ENCODE measurements at places on chromosomes 16 and 17.
A peak's percentile ranks its signal among the peaks of the same experiment; 100 is the strongest.

- DNase-seq = no peak
These were observed 67.7 kb downstream of the ZDHHC7 start for GRCh38 chr16:84943620-84944019.

GRCh38 chr17:17216776-17217175 lies 10.6 kb upstream of the PLD6 start:
- no peak for DNase-seq

- no peak for DNase-seq
These were observed 132.8 kb downstream of the SEC14L1 start for GRCh38 chr17:77273397-77274085.

DNA sequence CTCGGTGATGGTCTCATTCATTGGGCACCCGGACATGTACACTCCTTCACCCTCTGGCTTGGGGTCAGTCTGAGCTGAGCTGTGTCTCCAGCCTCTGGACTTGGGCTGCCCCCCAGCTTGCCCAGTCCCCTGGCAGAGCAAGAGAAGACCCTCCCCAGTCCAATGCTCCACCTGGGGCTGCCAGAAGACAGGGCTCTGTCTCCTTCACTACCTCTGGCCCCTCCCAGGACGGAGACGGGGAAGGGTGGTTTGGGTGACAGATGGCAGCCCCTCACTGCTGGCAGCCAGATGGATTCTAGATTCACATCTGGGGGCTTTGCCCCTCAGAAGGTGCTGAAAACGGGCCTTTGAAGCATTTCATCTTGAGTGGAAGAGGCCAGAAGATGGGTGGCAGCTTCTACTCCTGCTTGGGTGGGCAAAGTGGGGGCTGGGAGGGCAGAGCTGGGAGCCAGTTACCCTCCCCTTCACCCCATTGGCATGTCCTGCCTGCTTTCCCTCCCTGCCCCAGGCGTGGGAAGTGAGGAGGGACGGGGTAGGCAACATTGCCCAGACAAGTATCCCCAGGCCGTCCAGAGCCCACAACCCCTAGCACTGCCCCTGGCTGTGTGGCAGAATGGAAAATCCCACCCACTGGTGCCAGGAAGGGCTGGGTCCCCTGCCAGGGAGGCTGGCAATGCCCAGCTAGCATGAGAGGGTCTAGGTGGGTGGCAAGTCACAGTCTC lies 13.9 kb downstream of the NGFR start:
- DNase-seq = no peak

GRCh38 chr17:31101943-31102342 lies 7.2 kb downstream of the NF1 start:
- no peak for DNase-seq

DNA sequence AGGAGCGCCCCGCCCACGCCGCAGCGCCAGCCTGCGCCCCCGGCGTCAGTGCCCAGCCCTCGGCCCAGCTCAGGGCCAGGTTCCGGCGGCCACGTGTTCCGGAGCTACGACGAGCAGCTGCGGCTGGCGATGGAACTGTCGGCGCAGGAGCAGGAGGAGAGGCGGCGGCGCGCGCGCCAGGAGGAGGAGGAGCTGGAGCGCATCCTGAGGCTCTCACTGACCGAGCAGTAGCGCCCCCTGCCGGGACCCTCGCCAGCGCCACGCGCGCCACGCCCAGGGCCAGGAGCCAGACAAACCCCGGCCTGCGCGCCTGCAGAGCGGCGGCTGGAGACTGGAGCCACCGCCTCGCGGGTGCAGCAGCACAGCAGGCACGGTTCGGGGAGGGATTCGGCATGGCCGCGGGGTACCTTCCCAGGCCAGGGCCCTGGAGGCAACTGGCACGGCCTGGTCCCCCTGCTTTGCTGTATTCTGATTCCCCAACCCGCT lies 9.3 kb downstream of the CORO6 start:
- DNase-seq = peak; percentile 90

DNA sequence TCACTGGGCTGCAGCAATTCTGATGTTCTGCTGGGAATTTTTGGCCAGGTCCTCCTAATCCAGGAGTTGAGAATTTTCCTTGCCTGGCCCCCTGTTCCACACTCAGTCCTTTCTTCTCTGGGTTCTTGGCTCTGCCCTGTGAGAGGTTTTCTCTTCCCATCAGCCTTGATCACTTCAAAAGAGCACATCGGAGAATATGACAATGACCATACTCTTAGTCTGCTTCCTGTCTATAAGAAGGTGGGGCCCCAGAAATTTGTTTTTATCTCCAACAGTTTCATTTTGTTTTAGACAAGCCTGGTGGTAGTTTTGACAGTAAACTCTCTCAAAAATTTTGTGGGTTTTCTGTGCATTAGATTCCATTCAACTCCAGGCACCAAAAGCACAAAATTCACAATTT lies 70.7 kb downstream of the C17orf67 start:
- DNase-seq = no peak

DNA sequence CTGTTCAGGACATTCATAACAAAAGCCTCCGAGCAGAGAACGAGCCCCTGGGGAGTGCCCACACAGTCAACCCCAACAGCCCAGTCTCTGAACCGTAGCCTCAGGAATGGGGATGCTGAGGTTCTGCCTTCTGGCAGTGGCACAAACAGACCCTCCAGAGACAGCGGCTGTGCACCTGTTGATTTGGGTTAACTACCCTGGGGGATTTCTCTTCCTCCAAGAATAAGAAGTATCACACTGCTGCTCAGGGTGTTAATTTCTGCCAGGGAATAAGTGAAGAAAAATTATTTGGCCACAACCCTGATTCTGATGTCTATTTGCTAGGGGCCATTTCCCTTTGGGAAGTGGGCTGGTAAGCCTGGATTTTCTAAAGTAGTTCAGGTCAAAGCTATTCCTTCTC lies 51.0 kb upstream of the PIRT start:
- no peak for DNase-seq

DNA sequence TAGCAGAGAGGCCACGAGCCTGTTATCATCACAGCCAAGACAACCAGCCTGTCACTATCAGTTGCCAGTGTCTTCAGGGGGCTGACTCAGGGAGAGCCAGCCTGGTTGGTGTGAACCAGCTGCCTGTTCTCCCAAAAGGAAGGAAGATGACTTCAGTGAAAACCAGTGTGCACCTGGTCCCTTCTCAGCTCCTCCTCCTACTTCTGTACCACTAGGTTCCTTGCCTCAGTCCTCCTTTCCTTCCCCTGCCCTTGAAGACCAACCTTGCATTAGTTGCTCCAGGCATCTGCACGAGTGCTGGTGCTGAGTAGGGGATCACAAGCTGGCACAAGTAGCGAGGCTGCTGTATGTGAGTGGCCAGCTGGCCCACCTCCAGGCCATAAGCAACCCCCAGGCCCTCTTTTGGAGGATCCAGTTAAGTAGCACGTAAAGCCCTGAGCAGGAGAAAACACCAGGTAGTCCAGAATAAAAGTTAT lies 8.5 kb downstream of the TUBG1 start:
- DNase-seq = no peak

GRCh38 chr17:79786930-79787643 lies 9.1 kb downstream of the CBX2 start:
- DNase-seq = no peak

DNA sequence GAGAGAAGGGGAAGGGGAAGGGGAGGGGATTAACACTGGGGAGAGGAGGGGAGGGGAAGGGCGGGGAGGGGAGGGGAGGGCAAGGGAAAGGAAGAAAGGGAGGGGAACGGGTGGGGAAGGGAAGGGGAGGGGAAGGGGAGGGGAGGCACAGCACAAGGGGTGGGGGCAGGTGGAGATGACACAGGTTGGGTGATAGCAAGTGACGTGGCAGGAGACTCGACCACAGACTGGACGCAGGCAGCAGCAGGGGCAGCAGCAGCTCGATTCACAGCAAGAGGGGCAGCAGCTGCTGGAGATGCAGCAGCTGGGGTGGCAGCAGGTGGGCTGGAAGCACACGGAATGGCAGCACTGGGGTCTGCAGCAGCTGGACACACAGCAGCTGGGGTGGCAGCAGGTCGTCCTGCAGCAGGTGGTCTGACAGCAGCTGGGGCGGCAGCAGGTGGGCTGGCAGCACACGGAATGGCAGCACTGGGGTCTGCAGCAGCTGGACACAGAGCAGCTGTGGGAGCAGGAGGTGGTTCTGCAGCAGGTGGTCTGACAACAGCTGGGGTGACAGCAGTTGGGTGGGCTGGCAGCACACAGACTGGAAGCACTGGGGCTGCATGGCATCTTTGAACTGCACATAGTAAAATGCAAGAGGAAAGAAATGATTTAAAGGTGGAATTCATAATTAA lies at the start of gene KRTAP4-16:
Gene KRTAP4-16, minus strand, starts transcription at position 624 of the 674 bp plus-strand sequence. Its CDS starts 0 bp downstream, at position 624.
- no peak for DNase-seq

DNA sequence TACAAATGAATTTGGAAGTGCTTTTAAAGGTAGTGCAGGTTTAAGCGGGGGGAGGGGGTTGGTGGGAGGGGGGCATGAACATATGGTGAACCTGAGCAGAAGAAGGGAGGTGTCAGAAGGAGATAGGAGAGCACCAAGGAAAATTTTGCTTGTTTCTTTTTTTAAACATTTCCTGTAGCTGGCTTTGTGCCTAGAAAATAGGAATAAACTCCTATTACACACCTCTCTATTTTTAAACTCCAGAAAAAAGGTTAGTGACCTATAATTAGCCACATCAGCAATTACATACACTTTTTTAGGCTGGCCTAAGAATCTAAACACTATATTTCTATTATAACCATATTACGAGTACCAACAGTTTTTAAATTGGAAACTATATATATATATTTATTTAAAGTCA lies 159.1 kb downstream of the SKAP1 start:
- no peak for DNase-seq

DNA sequence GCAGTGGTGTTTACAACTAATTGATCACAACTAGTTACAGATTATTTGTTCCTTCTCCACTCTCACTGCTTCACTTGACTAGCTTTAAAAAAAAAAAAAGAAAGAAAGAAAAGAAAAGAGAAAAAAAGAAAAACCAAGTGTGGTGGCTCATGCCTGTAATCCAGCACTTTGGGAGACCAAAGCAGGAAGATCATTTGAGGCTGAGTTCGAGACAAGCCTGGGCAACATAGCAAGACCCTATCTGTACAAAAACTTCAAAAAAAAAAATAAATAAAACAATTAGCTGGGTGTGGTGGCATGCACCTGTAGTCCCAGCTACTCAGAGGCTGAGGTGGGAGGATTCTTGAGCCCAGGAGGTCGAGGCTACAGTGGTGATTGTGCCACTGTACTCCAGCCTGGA lies 4.2 kb downstream of the SNTB2 start:
- DNase-seq = no peak

- DNase-seq = no peak
These were observed 744 bp downstream of the CMIP start for GRCh38 chr16:81445143-81445961.

- DNase-seq = no peak
These were observed 45.7 kb upstream of the CSNK2A2 start for GRCh38 chr16:58243528-58244004.

- no peak for DNase-seq
These were observed 25.6 kb downstream of the MAPK8IP3 start for GRCh38 chr16:1731603-1732002.

GRCh38 chr16:31357324-31358109 lies 2.5 kb downstream of the ITGAX start:
- no peak for DNase-seq

DNA sequence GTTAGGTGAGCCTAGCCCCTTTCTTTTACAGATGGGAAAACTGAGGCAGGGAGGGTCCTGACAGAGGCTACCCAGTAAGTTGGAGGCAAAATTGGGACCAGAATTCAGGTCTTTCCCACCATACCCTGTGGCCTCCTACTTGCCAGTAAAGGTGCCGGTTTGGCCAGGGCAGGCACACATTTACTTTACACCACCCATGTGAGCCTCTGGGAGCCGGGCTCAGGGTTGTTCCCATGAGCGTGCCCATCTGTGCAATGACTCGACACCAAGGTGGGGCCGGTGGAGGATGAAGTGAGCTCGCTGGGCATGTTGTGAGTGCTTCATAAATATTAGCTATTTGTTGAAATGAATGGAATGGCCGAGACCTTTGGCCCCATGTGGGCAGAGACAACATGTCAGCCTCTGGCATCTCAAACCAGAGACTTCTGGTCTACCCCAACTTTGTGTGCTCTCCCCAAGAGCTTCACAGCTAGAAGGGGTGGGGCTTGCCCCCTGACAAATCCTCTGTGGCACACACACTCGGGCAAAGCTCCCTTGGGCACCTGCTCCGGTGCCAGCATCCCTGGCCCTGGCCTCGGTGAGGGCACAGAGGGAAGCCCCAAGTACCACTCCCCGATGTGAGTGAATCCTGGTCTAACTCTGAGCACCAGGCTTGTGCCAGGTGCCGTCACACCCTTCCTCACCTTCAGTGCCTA lies 60.1 kb downstream of the SRCIN1 start:
- no peak for DNase-seq

- DNase-seq = no peak
These were observed 23.5 kb downstream of the LRRC75A start for GRCh38 chr17:16468428-16468992.

DNA sequence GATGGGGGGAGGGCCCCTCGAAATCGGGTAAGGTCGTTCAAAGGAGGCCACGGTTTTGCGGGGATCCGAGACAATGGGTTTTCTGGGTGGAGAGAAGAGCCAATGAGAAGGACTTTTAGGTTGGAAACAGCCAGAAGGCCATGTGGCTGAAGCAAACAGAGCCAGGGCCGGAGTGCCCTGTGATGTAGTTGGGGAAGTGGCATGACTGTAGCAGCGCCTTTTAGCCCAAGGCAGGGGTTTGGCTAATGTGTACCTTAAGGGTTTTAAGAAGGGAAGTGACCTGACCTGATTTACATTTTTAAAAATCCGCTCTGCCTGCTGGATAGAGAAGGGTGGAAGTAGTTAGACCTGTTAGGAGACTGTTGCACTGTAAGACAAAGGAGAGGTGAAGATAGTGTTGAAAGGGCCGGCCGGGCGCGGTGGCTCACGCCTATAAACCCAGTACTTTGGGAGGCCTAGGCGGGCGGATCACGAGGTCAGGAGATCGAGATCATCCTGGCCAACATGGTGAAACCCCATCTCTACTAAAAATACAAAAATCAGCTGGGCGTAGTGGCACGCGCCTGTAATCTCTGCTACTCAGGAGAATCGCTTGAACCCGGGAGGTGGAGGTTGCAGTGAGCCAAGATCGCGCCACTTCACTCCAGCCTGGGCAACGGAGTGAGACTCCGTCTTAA lies 1.0 kb downstream of the LYRM1 start:
- DNase-seq = no peak

- no peak for DNase-seq
These were observed 1.1 kb downstream of the KIF1C start for GRCh38 chr17:4998732-4999429.

DNA sequence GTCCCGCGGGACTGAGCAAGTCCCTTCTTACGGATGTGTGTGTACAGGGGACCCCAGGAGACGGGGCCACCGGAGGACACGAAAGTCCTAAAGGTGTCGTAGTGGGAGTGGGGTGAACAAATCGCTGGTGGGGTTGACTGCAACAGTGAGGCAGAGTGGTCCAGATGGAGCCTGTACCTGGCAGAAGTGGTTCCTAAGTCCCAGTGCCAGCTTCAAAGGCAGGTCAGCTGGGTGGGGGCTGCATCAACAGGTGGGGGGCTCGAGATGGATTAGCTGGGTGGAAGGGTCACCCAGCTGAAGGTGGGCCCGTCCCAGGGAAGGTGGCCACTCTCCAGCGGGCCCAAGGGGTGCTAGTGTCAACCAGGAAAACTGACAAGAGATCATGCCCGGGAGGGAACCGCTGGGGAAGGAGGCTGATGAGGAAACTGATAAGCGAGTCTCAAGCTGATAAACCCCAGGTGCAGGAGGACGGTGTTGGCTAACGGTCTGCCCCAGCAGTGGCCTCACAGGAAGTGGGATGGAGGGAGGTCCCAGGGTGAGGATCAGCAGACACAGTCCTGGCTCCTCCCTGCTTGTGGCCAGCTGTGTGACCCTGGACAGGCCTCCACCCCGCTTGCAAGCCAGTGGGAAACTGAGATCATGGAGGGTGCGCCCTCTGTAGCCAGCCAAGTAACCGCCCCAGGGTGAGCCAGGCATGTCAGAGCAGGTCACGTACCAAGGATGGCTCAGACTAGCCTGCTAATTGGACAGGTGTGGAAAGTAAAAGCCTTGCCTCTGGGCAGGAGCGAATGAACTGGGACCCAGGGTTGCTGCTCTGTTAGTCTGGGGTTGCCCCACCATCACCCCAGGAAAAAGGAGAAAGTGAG lies 1.0 kb downstream of the ORAI3 start:
- DNase-seq = no peak
